SIG-M5 (cell line): ENCODE measurements at places on chromosomes 3 and 15.

GRCh38 chr15:46278486-46279090, 643.8 kb downstream of the SQOR start:
- DNase-seq: no peak

GRCh38 chr3:43019006-43019809, 40.1 kb downstream of the GASK1A start:
- DNase-seq: no peak

DNA sequence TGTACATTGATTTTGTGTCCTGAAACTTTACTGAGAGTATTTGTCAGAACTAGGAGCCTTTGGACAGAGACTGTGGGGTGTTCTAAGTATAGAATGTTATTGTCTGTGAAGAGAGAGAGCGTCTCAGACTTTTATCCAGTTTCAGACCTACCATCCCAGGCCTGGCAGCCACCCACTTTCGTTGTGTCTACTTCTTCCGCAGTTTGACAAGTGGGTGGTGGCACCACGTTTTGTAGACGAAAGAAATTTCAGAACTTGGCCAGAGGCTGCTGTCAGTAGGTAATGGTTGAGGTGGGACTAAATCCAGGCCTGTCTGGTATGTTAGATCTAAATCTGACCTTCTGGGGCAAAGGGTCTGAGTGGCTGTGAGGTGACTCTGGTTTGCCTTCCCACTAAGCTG, 13.4 kb upstream of the TRAK1 start:
- DNase-seq: no peak

DNA sequence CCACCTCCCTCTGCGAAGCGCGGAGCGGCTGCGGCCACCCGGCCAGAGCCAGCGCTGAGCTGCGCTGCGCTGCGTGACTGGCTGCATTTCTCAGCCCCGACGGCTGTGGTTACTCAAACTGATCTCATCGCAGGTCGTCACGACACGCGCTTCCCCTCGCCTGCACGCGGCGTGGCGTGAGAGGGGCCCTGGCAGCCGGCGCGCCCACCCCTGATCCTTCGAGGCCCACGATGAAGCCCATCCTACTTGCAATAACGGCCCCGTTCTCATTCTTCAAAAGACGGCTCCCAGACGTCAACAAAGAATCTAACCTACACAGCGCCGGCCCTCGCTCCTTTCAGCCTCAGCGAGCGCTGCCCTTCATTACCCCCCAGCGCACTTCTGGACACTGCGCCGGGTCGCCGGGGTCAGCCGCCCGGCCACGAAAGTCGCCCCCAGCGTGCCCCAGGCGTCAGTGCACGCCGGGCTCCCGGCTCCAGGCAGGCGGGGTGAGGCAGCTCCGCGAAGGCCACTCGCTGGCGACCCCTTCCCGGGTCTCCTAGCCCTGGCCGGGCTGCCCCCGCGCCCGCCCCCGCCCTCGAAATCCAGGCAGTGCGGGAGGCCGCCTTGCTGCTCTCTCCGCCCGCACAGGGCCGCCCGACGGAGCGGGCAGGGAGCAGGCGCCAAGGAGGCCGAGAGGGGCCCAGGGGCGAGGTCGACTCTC, 9.9 kb upstream of the LEKR1 start:
- DNase-seq: no peak

DNA sequence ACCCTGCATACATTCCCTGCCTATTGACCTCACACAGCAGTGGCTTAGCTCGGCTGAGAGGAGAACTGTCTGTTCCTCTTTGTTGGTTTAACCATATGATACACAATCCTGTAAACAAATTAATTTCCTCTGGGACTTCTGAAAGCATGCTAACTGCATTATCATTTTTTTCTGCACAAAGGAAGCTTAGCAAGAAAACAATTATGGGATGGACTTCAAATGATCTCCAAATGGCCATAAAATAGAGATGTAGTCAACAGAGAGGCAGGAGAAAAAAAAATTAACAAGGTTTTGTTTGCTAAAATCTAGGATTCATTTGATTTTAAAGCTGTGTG, 14.4 kb upstream of the TMC3 start:
- DNase-seq: no peak

DNA sequence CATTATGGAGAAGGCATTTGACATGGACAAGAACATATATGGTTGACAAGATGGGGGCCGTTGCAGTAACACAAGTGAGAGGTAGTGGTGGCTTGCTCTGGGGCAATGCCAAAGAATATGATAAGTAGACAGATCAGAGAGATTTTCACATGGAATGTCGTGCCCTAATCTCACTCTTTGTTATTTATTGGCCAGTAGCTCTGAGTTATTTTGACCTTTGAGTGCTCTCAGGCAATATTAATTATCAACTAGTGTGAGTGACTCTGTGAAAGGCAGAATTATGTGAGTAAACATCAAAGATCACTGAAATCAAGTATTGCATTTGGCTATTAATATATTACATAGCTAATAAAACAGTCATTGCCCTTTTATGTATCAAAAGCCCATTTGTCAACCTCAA, 164.9 kb upstream of the ADAMTS9 start:
- DNase-seq: no peak

DNA sequence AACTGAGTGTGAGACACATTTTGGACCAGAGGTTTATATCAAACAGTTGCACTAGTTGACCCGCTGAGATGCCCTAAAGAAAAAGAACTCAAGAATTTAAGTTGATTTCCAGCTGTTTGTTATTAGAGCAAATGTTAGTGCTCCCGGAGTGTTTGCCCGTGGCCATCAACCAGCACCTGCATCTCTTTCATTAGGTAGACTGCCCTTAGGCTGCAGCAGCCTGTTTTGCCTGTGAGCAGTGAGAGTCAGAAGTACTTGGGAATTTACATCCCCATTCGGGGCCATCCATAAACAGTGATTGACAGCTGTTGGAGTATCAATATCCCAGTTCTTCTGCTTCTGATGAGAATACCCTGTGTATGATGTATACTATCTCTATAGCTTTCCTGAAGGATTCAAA, 492.6 kb downstream of the RBMS3 start:
- DNase-seq: no peak

- no peak for DNase-seq
Observed at GRCh38 chr15:47736143-47736786, 19.0 kb downstream of the SEMA6D start.

DNA sequence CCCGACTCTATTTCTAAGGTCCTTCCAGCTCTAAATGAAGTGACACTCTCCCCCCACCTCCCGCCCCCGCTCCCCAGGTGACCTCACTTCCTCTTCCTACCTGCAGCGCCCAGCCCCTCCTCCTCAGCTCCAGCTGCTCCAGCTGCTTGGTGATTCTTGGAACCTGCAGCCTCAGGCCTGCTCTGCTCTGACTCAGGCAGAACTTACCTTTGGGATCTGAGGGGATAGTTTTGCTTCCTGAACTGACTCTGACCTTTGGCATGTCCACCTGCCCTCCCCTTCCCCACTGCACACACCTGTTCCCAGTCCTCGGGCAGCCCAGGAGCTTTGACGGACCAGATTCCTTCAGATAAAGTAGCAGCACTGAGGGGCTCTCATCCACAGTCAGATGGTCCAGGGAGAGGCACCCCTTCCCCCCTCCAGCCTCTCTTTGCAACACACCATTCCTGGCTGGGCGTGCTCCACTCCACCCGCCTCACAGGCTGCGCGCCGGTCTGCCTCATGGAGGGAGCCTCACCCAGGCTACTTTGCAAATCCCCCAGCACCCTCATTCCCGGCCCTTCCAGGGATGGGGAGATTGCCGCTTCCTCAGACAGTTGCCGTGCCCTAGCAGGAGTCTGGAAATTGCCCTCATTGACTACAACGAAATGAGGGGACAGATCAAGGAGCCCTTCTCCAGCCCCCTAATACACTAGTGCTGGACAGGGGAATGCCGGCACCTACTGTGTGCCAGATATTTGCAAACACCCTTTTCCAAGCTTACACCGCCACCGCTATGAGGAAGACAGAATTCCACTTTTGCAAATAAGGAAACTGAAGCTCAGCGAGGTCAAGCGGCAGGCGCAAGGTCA, 692 bp upstream of the C15orf39 start:
- DNase-seq: no peak

- no peak for DNase-seq
Observed at GRCh38 chr3:178334239-178334638, 202.0 kb upstream of the KCNMB2 start.

- DNase-seq: no peak
Observed at GRCh38 chr3:191961529-191961928, 500.6 kb downstream of the PYDC2 start.
